ENCODE measurements at places on chromosomes 11 and 22.

DNA sequence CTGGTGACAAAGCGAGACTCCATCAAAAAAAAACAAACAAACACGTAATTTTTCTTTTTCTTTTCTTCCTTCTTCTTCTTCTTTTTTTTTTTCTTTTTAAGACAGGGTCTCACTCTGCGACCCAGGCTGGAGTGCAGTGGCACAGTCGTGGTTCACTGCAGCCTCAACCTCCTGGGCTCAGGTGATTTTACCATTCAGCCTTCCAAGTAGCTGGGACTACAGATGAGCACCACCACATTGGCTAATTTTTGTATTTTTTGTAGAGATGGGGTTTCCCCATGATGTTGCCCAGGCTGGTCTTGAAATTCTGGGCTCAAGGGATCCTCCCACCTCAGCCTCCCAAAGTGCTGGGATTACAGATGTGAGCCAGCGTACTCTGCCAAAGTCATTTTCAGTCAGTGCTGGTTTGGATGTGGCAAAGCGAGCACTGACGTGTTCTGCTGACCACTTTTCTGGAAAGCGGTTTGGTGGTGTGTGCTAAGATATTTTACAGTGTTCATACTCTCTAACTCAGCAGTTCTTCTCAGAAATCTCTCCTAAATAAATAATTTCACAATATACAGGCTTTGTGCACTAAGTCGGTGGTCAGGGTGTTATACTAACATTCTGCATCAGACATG, 10.7 kb downstream of the FAM118A start:
- DNase-seq: no peak

- DNase-seq: no peak
Measured at GRCh38 chr11:114909866-114910265, 231.5 kb downstream of the NXPE2 start.

- DNase-seq: no peak
Measured at GRCh38 chr22:41070665-41071331, 21.6 kb upstream of the EP300 start.

GRCh38 chr11:129965248-129965647, 37.4 kb downstream of the PRDM10 start:
- no peak for DNase-seq

- DNase-seq: no peak
Measured at GRCh38 chr11:113806406-113806805, 26.8 kb downstream of the CLDN25 start.

DNA sequence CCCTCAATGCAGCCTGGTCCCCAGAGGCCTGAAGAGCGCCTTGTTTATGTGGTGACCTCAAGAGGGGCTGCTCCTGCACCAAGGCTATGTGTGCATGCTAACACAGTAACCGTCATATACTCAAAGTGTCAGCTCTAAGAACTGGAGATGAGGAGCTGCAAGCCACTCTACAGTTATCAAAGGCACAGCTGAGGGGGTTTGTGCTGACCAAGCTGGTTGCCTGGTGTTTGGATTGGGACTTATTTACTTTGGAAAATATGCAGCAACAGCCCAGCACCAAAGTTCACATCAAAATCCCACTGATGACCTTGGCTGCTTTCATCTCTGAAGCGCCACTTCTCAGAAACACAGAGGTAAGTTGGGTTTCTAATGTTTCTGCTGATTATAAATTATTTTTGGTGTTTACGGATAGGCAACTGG, at the start of gene SERPIND1:
Gene SERPIND1, plus strand, starts transcription at position 321 of the 420 bp plus-strand sequence. CDS start 5,200 bp downstream, outside the sequence.
- DNase-seq: no peak

DNA sequence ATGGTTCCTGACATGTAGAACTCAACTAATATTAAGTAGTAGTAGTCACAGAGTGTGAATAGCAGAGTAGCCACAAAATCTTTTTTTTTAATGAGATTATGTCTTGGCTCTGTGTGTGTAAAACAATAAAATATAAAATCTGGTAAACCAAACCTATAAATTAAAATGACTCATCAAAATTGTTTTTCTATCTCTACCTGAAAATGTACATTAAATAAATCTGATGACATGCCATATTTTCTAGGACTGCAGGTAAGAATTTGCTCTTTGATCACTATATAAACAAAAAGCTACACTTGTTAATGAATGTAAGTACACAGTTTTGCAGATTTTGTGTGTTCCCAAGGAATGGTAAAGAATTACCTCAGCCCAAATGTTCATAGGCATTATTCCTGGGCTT, 1231.5 kb downstream of the JRKL start:
- no peak for DNase-seq

- DNase-seq: no peak
Measured at GRCh38 chr22:31099386-31099785, 8.0 kb downstream of the SELENOM start.
